Inflammatory macrophage treated with lipopolysaccharide for 1 hour (primary cell): ENCODE measurements at places on chromosomes 6 and 20.

DNA sequence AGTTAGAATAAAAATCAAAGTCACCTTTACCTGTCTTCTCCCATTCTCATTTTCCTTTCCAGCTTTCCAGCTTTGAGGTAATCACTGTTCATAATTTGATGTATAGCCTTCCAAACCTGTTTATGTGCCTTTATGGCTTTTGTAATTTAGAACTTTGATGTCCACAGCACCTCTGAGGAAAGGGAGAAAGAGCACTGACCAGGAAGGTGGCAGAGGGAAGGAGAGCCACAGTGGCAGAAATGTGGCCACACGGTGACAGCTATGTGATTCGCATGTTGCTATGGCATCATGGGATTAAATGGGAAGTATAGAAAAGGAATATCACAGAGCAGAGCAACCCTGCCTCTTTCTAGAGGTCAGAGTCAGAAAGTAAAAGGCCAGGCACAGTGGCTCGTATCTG lies 51.7 kb upstream of the PLCG1 start:
- DNase-seq: no peak

GRCh38 chr6:20845592-20845991 lies 311.3 kb downstream of the CDKAL1 start:
- DNase-seq: no peak

GRCh38 chr6:18141805-18142590 lies 12.9 kb downstream of the TPMT start:
- no peak for DNase-seq

- no peak for DNase-seq
Measured at GRCh38 chr6:73811706-73812105, 115.7 kb downstream of the CD109 start.

DNA sequence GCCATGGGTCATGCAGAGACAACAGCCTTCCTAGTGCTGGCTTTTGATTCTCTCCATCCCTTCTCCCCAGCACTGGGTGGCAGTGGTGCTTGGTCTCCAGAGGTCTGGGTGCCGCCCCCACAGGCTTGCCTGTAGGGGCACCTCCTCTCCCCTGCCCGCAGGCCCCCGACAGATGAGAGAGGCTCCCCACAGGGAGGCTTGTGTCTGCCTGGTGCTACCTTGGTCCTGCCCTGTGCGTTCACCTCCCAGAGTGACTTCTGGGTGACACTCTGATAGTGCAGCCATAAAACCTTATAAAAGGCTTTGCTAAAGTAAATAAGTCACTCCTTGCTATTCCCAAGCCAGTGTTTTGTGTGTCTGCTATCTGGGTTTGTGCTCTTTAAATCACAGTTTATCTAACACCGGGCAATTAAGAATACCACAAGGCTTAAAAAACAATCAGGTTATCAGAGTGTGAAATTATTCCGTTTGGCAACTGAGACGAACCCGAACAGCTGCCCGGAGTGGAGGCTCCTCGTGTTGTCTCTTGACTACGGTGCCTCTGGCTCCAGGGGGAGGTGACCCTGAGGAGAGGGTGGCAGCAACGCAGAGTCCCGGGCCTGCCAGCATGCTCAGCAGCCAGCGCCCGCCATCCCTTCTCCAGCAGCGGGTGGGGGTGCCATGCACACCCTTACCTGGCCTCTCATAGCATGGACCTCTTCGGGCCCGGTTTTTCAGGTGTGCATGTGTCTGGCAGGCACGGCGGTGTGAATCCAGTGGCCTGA lies 5.4 kb upstream of the C20orf204 start:
- DNase-seq: no peak

- DNase-seq: no peak
Measured at GRCh38 chr6:137033828-137034227, 10.9 kb downstream of the IL20RA start.

DNA sequence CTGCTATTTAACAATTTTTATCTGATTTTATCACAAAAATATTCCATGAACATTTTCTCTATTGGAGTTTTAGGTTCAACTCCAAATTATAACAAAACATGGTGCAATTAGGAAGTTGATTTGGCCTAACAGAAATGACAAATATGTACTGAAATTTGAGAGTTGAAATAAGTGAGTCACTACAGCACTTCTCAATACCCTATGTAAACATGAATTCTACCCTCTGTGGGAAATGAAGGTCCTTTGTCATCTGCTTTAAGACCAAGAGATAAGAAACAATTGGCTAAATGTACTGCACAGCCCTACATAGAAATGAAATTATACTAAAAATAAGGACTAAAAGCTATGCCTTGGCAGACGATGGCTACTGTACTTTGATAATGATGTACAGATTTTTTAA lies 86.2 kb upstream of the BEND6 start:
- DNase-seq: peak; percentile 29

GRCh38 chr6:158031381-158032353 lies 50.0 kb downstream of the SYNJ2 start:
- DNase-seq: peak; percentile 87

- DNase-seq: no peak
Measured at GRCh38 chr20:48458601-48459385, 369.0 kb downstream of the PREX1 start.

DNA sequence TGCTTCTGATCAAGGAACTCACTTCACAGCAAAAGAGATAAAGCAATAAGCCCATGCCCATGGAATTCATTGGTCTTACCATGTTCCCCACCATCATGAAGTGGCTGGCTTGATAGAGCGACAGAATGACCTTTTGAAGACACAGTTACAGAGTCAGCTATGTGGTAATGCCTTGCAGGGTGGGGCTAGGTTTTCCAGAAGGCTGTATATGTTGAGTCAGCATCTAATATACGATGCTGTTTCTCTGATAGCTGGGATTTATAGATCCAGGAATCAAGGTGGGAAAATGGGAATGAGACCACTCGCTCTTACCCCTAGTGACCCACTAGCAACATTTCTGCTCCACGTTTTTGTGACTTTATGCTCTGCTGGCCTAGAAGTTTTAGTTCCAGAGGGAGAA lies 220.7 kb upstream of the RSPO3 start:
- no peak for DNase-seq

GRCh38 chr6:13302291-13302690 lies 26.0 kb downstream of the TBC1D7 start:
- no peak for DNase-seq

GRCh38 chr20:49786668-49787370 lies 25.8 kb upstream of the SLC9A8 start:
- no peak for DNase-seq

DNA sequence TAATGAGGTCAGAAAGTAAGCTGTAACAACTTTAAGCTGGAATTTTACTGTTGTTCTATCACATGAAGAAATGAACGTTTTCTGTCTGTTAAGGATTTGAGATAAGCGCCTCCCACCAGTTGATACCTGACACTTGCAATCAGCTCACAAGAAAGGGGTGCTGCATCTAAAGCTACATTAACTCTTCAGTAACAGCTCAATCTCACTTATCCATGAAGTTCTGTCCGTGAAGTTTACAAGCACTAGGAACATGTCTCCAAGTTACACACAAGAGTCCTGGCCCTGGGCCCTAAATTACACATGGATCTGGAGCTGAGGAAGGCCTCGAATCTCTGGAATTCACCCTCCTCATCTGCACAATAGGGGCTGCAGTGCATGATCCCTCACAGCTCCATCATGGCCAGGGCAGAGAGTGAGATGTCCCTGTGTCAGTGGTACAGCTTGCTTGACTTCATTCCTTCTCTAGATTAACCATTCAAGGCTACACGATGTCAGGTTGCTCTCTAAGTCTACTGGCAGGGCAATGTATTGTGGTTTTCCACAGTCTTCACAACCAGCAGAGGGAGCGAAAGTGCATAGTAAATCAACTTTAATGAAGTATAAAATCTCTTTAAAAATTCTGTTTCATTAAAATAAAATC lies 182.4 kb upstream of the MCHR2 start:
- DNase-seq: no peak

GRCh38 chr20:53804920-53805894 lies 211.6 kb upstream of the ZNF217 start:
- no peak for DNase-seq

DNA sequence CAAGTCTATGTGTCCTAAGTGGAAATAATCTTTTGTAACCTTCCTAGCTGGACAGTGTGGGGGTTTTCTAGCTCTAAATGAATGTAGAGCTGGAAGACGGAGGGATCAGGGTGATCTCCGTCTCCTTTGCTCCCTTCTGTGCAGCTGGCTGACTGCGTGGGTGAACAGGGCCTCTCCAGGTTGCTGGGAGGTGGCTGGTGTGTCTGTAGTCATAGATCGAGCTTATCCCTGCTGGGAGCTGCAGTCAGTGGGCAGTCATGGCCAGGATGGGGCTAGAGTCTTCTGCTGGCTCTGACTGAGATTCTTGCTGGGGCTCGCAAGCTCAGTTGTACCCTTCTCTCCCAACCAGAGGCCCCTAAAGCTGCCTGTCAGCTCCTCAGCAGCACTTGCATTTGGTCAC lies 6.4 kb downstream of the SEC23B start:
- no peak for DNase-seq

DNA sequence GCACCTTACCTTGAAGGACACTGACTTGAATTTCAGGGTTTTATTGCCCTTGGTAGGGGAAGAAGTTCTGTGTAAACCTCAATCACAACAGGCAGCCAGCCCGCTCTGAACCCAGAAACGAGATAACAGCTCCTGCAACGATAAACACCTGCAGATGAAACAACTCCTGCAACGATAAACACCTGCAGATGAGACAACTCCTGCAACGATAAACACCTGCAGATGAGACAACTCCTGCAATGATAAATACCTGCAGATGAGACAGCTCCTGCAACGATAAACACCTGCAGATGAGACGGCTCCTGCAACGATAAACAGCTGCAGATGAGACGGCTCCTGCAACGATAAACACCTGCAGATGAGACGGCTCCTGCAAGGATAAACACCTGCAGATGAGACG lies 54.0 kb upstream of the TBXT start:
- DNase-seq: no peak

- DNase-seq: no peak
Measured at GRCh38 chr6:36050947-36051710, 23.5 kb downstream of the MAPK14 start.

- DNase-seq: no peak
Measured at GRCh38 chr6:117531809-117532725, 49.6 kb downstream of the DCBLD1 start.

DNA sequence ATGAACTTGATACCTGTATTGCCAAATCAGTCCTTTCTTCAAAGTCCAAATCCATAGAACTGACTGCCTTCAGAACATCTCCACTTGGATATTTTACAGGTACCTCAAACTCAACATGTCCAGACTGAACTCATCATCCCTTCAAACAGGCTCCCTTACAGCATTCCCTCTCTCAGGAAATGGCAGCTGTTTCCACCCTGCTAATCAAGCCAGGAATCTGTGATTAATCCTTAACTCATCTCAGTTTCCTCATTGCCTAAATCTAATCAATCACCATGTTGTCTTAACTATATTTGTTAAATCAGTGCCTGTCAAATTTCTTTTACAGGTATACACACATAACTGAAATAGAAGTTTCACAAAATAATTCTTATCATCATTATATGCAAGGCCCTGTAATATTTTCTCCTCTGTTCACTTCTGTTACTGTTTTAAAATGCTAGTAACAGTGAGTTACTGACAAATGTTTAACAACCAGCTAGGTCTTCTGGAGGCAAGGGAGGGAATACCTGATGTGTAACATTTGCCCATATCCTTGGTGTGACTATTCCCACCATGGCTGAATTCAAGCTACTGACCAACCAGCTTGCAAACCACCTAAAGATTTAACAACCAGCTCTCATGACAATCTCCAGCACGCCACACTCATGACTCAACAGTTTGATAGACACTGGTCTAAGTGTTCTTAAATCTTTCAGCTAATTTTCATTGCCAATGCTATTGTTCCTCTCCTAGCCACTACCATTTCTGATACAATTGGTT lies 124.9 kb downstream of the ADAT2 start:
- no peak for DNase-seq

GRCh38 chr6:148990403-148990802 lies 243.6 kb downstream of the UST start:
- no peak for DNase-seq

- DNase-seq: no peak
Measured at GRCh38 chr6:15677822-15678221, 15.0 kb upstream of the DTNBP1 start.

- no peak for DNase-seq
Measured at GRCh38 chr6:75431379-75431778, 62.2 kb downstream of the FILIP1 start.

- DNase-seq: peak; percentile 61
Measured at GRCh38 chr20:47502271-47503239, 868 bp downstream of the NCOA3 start.

DNA sequence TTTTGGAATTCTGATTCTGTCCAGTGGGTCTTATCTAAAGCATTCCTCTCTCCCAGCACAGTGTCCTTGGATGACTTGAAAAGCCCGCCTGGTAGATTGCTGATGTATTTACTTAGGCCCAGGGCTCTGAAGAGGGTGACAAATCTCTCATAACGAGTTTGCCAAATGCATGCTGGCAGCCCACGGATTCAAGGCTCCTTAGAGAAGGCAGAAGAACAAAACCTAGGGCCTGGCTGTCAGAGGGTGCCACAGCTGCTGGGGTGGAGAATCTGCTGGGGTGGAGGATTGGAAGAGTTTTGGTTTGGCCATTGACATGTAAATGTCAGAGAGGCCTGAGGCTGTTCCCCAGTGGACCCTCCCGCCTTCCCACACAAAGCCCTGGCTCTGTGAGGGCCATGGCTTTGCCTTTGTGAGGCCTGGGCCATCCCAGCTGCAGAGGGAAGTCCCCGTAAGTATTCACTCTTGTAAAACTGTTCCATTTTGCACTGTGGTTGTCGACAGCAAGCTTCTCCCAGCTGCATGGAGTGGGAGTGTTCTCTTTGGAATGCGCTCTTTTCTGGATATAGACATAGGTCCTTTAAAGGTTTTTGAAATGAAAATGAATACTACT lies 50.3 kb downstream of the ANKRD6 start:
- no peak for DNase-seq

DNA sequence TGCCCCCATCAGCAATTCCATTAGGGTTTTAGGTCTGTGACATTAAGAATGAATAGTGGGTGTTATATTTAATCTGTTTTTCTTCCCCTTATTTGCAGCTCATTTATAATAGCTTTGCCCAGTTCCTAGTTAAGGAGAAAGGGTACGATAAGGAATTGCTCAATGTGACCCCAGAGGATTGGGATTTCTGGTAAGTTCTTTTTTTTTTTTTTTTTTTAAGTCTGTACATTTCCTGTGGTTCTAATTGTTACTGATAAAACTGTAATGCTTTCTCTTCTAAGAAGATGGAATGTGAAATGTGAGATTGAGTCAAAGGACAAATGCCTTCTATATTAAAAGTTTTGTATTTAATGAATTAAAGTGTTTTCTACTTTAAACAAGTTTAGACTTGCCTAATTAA lies 5.5 kb downstream of the NT5DC1 start:
- DNase-seq: no peak

- peak; percentile 66 for DNase-seq
Measured at GRCh38 chr20:50276119-50277063, 85.8 kb downstream of the CEBPB start.
